Stimulated activated CD4-positive, alpha-beta T cell treated with anti-CD3 and anti-CD28 coated beads, Interleukin-4, amount 100 ng/mL, for 24 hours (primary cell): ENCODE measurements at places on chromosomes 1 and 21.

DNA sequence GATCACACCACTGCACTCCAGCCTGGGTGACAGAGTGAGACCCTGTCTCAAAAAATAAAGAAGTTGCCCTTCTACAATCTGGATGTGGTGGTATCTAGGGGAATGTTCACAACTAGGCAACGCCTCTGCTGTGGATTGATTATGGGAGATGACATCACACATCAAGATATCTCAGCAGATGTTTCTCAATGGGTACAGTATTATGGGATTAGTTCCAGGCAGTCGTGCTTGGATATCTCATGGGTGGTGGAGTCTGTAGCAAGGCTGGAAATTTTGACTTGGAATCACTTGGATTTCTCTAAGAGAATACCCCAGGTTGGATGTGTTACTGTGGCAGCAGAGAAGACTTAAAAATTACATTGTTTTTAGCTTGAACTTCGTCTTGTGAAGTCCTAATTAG is 7.7 kb downstream of the IFNAR2 start:
- DNase-seq = no peak

DNA sequence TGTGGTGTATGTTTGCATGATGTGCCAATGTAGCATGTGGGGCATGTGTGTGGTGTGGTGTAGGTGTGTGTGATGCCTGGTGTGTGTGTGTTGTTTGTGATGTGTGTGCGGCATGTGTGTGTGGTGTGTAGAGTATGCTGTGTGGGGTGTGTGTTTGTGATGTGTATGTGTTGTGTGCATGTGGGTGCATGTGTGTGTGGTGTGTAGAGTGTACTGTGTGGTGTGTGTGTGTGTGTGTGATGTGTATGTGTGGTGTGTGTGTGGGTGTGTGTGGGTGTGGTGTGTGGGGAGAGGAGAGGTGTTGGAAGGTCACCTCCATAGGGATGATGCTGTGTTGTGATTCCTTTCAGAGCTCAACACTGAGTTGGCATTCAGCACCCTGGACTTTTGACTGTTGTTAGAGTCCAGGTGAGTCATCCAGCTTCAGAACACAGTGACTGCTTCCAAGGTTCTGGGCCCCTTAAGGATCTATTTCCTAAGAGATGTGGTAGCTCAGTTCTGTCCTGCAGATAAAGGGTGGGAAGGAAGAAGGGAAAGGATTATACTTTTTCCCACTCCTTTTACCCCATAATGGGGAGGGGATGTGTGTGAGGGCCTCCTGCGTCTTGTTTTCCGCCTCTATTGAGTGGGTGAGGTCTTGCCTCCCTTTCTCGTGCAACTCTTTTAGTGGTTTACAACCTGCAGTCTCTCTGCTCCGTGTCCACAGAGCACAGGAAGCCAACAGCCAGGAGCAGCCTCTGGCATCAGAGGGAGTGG is 47.6 kb downstream of the RHOU start:
- DNase-seq = no peak

GRCh38 chr1:8598060-8598724 is 219.2 kb downstream of the RERE start:
- DNase-seq = no peak

- DNase-seq = no peak
Measured at GRCh38 chr1:100438375-100438774, 86.1 kb downstream of the CDC14A start.

DNA sequence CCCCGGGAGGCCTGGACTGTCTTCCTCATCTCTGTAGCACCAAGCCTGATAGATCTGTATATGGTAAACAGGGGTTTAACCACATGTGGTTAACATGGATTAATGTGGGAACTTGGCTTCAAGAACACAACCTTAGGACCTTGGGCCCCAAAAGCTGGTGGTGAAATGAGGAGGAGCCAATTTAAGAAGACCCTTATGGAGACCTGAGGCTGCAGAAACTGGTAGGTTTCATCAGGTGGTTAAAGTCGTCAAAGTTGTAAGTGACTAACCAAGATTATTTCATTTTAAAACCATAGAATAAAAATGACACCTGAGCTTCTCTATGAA is 14.0 kb downstream of the THEMIS2 start:
- DNase-seq = no peak

DNA sequence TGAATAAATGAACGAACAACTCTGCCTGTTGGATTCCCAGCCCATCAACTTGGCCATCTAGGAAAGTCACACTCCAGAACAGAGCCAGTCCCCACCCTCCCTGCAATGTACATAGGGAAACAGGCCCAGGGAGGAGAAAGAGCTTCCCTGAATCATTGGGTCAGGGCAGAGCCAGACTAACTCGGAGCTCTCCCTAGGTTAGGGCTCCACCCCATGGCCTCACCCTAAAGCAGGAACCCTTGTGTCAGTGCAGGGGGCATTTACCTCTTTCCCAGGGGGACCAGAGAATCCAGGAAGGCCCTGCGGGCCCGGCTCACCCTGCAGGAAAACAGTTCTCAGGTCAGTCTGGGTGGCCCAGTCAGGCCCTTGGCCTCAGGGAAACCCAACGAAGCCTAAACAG is 11.6 kb downstream of the COL9A2 start:
- no peak for DNase-seq

DNA sequence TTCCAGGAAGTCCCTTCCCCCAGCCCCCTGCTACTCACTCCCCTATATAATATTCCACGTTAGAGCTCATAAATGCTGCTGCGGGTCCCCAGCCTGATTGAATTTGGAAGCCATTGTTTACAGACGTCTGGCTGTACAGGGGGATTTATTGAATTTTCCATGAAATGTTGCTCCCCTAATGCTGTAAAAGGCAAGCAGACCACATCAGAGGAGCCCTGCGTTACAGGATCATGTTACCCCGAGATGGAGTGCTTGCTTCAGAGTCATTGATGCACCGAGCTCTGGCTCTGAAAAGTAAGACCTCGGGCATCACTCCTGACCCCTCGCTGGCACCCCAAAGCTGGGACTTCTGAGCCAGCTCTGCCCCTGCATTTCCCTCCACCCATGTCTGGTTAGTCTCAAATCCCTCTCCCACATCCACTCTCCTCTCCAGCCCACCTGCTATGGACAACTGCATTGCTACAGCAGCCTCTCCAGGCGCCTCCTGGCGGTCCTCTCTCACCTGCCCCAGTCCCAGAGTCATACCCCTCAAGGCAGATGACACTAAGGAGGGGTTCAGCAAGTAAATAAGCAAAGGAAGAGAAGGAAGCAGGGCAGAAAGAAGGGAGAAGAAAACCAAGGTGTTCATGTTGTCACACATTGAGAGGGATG is 127.8 kb downstream of the TMEM53 start:
- no peak for DNase-seq

DNA sequence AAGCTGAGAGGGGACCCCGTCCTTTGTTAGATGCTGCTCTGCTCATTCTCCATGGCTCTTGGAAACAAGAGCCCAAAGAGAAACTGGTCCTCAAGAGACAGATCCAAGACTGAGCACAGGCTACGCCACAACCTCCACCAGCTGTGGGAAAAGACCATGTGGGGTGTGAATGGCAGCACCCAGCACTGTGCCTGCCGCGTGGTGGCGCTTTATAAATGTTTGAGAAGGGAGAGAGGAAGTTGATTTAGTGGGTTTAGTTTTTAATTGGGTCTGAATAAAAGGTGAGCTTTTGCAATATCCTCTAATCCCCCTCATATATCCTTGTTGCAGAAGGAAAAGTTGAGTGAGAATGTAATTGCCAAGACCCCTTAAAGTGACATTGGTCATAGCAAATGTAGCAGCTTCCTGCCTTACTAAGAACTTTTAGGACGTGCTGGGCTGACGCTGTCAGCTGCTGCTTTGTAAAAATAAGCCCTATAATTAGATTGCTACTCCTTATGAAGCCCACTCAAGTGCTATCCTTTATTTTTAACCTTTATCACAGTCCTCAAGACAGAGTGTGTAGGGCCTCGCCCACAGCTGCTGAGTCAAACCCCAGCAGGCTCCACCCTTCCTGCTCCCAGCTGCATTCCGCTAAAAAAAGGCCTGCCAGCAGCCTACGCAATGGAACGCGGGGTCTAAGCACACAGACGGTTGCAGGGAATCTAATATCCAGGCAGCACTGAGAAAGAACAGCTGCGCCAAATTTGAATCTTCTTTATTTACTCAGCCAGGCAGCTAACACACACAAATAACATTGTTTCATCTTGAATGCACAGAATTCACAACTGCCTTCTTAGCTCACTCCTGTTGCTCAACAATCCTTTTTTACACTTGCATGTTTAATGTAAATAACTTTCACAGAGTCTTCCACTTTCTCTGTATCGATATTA is 47.4 kb upstream of the PRDX6 start:
- DNase-seq = peak; percentile 68

GRCh38 chr1:200228486-200228885 is 181.3 kb downstream of the ZNF281 start:
- DNase-seq = no peak

- DNase-seq = no peak
Measured at GRCh38 chr1:19450811-19451515, 34.4 kb downstream of the CAPZB start.

- DNase-seq = no peak
Measured at GRCh38 chr21:7917729-7918128, 2603.7 kb upstream of the TPTE start.

DNA sequence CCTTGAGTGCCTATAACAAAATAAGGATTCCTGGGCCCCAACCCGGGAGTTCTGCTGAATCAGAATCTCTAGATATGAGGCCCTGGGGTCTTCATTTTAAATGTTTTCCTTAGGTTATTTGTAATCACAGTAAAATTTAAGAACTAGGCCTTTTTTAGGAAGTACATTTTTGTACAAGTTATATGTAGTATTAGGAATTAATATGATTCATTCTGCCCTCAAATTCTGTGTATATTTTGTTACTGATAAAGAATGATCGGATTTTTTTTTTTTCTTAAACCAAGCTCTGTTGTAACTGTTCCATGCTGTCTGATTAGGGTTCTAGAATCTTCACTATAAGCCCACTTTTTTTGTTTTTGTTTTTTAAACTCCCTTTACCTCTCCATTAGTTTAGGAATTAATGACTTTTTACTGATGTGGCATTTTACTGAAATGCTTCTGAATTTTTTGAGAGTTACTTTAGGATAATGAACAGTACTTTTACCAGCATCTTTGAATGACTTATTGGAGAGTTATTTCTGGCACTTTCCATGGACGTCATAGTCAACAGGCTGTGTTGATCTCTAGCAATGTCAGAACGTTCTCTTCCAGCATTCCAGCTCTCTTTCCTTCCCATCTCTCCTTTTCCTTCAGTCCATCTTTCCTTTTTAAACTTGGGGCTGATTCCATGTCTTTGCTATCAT is 48.3 kb downstream of the CLIC4 start:
- no peak for DNase-seq

- no peak for DNase-seq
Measured at GRCh38 chr1:244027491-244028145, 23.5 kb upstream of the ZBTB18 start.

- peak; percentile 10 for DNase-seq
Measured at GRCh38 chr1:30684881-30685795, 38.2 kb downstream of the MATN1 start.

DNA sequence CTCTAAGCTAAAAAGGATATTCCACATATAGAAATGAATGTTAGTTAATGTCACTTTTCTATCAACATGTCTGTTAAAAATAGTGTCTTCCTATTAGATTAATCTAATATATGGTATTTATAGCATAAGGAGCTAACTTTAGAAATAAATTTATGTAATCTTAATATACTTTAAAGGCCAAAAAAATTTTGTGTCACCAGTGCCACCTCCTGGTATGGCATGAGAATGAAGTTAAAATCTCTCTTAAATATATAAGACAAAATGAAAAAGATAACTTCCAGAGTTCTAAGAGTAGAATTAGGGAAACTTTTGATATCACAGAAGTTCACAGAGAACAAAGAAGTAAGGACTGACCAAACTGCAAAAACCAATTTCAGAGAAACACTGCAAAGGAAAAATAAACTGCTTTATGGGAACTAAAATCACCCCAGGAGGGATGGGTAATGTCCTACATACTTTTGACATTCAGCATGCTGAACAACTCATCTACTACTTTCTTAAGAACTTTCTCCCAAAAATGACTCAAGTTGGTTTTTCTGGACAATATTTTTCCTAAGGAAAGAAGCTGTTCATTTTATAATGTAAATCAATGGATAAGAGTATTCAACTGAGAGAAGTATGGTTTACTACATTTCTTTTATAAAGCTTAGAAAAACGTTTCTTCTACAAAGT is 82.8 kb downstream of the TRIM33 start:
- DNase-seq = no peak

- DNase-seq = no peak
Measured at GRCh38 chr1:183239220-183239742, 53.2 kb downstream of the LAMC2 start.

- no peak for DNase-seq
Measured at GRCh38 chr1:58619286-58620054, 42.4 kb upstream of the TACSTD2 start.

GRCh38 chr1:179082333-179082998 is 596 bp downstream of the TOR3A start:
- DNase-seq = peak; percentile 31

DNA sequence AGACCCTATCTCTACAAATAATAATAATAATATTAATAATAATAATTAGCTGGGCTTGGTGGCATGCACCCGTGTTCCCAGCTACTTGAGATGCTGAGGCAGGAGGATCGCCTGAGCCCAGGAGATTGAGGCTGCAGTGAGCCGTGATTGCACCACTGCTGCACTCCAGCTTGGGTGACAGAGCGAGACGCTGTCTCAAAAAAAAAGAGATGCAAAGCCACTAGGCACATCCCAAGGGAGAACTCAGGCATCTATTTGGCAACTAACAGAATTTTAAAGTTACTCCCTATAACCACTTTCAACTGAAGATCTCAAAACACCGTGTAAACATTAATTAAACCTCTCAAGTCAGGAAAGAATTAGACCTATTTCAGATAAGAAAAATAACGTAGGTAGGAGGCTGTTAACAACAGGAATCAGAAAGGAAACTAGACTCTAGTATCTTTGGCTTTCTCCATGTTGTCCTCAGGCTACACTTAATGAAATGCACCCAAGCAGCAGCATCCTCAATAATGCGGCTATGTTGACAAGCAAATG is 3.7 kb downstream of the RNF19B start:
- DNase-seq = no peak

- no peak for DNase-seq
Measured at GRCh38 chr1:68183895-68184294, 48.4 kb downstream of the WLS start.

DNA sequence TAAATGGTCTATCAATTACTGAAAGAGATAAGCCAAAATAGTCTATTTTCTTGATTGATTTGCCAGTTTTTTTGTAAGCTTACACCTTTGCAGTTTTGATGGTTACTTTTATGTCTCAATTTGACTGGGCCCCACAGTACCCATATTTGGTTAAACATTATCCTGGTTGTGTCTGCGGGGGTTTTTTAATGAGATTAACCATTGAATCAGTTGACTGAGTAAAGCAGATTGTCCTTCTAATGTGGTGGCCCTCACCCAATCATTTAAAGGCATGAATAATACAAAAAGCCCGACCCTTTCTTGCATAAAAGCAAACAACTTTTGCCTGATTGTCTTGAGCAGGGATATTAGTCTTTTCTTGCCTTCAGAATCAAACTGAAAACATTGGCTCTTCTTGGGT is 650.0 kb upstream of the RGS18 start:
- no peak for DNase-seq

DNA sequence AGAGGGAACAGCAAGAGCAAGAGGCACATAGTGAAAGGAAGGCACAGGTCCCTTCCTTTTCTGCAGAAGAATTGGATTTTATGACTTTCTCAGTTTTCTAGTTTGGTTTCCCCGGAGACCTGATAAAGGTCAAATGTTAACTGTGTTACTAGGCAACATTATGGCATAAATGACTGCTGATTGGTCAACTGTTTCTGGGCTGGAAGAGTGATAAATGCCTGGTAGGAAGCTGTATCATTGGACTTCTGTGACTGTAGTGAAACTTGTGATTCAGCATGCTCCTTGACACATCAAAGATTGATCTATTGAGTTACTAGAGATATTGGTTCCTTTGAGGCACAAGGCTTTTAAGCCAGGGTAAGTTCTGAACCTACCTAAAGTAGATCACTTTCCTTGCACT is 55.7 kb downstream of the LRRC8C start:
- DNase-seq = no peak
